ENCODE measurements at places on chromosomes 4 and X. TPM values are rescaled to one million over a fixed set of nuclear protein-coding genes. Genes with fewer than 3 reads are reported as not detected.

MAGEC3 gene
- not detected for polyA plus RNA-seq

DNA sequence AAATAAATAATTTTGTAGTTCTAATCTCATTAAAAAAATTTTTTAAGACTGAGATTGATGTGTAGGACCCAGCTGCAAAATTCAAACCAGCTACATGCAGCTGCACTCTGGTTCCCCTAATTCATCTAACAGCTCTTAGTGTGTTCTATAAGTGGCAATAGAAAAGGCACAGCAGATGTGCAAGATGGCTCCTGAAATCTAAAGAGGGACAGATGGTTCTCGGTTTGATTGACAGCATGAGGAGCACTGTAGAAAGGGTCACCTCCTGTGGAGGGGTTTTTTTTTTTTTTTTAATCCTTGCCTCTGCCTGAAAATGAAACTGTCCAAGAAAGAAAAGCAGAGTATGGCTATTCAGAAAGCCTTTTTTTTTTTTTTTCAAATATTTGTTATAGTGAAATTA, 16.9 kb upstream of the OCIAD1 start:
- H3K36me3 ChIP-seq, result no peaks in the 10 kb centered on the region
- no peak for DNase-seq
- H3K27ac ChIP-seq, result no peak overlapping the region
- H3K4me3 ChIP-seq, result no peak overlapping the region
- H3K27me3 ChIP-seq, result no peaks in the 10 kb centered on the region

GRCh38 chr4:125639182-125639621, 324.4 kb downstream of the FAT4 start:
- H3K4me3 ChIP-seq, result no peak overlapping the region
- H3K36me3 ChIP-seq, result no peaks in the 10 kb centered on the region
- H3K27ac ChIP-seq, result no peak overlapping the region
- no peaks in the 10 kb centered on the region for H3K4me1 ChIP-seq
- no peaks in the 10 kb centered on the region for H3K27me3 ChIP-seq

- H3K36me3 ChIP-seq, result no peaks in the 10 kb centered on the region
- H3K27me3 ChIP-seq, result no peaks in the 10 kb centered on the region
Observed at GRCh38 chr4:112058433-112058832, 86.8 kb upstream of the FAM241A start.

DNA sequence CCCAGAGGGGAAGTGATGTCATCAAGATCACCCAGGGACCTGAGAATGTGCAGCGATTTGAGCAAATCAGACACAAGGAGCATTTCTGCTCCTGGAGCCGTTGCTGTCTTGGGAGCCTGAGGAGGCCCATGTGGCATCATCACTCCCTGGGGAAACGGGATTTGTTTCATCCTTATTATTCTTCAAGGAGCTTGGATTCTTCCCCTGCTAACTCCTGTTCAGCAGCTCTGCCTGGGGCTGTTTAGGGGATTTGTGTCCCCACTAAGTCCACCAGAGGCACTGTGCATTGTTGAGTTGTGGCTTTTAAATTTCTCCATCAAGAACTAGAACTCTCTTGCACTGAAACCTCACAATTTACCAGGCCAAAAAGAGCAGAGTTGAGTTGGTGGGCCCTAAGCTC, 104.2 kb upstream of the MSX1 start:
- DNase-seq, result no peak
- H3K4me3 ChIP-seq, result no peak overlapping the region
- no peaks in the 10 kb centered on the region for H3K36me3 ChIP-seq
- peaks cover 12% of the 10 kb centered on the region for H3K27me3 ChIP-seq

- no peak overlapping the region for H3K27ac ChIP-seq
- DNase-seq, result no peak
- H3K36me3 ChIP-seq, result no peaks in the 10 kb centered on the region
- no peaks in the 10 kb centered on the region for H3K4me1 ChIP-seq
- H3K27me3 ChIP-seq, result no peaks in the 10 kb centered on the region
Observed at GRCh38 chr4:156101571-156101970, 147.9 kb upstream of the CTSO start.

DNA sequence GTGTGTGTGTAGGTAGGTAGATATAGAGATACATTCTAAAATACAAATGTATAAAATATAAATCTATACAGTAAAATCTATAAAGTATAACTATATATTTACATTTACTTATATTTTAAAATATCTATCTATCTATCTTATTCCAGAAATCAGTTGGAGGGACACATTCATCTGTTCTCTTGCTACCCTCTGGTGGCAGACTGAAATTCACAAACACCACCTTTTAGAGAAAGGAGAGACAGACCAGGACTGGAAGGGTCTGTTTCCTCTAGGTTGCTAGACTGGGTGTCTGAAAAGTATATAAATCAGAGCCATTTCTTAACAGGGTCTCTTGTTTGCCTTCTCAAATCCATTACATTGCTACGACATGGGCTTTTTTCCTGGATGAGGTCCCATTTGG, 343.0 kb downstream of the OPHN1 start:
- no peaks in the 10 kb centered on the region for H3K27me3 ChIP-seq
- no peak overlapping the region for H3K27ac ChIP-seq
- peaks cover 5% of the 10 kb centered on the region for H3K4me1 ChIP-seq
- no peak overlapping the region for H3K4me3 ChIP-seq

DNA sequence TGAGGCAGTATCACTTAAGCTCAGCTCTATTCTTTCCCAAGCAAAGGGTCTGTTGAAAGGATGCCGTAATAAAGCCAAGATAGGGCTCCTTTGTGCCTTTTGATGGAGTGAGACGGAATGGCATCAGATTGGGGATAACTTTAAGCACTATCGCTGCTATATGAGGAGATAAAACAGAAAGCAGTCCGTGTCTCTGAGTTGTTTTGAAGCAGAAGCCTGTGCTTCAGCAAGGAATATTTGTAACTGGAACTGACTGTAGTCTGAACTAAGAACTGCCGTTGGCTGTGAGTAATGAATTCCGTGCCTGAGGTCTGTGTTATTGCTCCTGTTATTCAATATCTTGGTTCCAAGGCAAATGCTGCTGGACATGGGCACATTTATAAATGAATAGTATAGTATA, 297.4 kb downstream of the ANKRD50 start:
- H3K4me3 ChIP-seq, result no peak overlapping the region
- DNase-seq, result no peak
- H3K27me3 ChIP-seq, result no peaks in the 10 kb centered on the region
- no peaks in the 10 kb centered on the region for H3K4me1 ChIP-seq
- no peak overlapping the region for H3K27ac ChIP-seq
